Erythroblast (primary cell): ENCODE measurements at places on chromosomes 7 and 10.
A peak's percentile ranks its signal among the peaks of the same experiment; 100 is the strongest.

DNA sequence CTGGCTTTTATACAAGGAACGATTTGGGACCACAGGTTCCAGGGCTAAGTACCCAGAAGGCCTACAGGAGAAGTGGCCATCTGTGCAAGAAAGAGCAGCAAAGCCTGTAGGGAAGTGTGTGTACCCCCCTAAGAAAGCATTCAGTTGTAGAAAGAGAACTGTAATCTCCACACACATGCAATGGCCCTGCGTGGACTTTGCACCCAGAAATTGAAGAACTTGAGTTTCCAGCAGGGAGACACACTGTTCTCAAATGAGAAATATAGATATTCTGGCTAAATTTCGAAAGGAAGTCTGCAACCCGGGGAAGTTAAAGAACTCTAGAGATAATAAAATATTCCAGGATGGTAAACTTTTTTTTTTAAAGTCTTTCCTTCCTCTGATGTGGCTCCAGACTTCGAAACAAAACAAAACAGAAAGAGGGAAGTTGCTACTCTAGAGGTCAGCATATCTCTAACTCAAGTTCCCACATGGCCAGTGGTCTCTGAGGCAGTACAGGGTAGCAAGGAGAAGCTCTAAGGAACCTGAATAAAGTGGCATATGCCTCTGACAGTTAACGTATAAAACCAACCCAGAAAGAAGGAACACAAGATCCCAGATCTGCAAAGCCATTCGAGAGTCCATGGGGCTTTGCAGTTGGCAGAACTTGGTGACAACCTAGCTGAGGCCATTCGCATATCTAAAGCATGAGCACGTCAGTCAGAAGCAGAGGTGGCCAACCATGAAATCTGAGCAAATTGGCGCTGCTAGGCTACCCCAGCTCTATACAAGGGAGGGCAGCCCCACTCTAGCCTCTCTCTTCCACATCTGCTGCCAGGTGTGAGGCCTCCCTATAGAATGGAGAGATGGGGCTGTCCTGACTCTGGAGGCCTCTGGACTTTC lies 56.6 kb downstream of the ELMO1 start:
- no peak for DNase-seq

DNA sequence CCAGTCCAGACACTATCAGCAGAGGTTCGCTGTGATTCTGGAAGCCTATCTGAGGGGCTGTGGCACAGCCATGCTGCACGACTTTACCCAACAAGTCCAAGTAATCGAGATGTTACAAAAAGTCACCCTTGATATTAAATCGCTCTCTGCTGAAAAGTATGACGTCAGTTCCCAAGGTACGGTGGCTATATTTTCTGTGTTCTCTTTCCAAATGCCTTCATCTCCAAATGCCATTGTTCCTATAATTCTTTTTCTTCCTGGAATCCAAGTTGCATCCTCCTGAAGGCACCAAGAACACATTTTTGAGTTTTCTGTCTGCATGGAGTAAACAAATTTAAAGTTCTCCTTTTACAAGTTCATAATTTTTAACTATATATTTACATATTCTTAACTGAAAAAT lies 7.7 kb downstream of the PIK3CG start:
- no peak for DNase-seq

- no peak for DNase-seq
Measured at GRCh38 chr7:149865437-149865836, 8.3 kb upstream of the ATP6V0E2 start.

- no peak for DNase-seq
Measured at GRCh38 chr7:87263537-87263936, 44.0 kb upstream of the TMEM243 start.

- no peak for DNase-seq
Measured at GRCh38 chr7:45658716-45659495, 84.7 kb downstream of the ADCY1 start.

DNA sequence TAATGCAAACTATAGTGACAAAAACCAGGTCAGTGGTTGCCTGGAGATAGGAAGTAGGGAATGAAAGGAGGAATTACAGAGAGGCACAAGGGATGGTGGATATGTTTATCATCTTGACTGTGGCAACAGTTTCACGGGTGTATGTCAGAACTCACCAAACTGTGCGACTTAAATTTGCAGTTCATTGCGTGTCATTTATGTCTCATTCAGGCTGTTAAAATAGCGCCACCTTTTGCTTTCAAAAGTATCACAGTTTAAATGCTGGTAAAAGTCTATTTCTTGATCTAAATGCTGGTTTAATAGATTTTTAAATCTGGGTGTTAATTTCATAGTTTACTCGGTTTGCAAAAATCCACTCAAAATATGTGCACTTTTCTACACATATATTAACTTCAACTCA lies 51.0 kb downstream of the PTTG1IP2 start:
- no peak for DNase-seq

GRCh38 chr7:114653364-114654088 lies 238.9 kb downstream of the FOXP2 start:
- DNase-seq = no peak

DNA sequence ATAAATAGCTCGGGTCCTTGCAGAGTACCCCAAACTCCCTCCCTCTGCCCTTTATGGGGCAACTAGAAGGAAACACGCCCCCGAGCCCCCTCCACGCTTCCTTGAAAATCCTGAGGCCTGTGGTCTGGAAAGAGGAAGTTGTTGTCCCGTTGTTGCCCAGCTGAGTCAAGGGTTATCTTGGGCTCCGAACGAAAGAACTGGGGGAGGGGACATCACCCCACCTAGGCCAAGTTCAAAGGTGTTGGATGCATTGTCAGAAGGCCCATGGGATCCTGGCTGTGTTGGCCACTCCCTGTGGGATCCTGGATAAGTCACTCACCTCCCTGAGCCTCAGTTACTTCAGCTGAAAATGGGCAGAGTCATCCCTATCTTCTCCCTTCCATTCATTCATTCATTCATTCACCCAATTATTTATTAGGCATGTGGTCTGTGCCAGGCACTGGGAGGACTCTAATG lies at the start of gene CCL24:
Gene CCL24, minus strand, starts transcription at position 26 of the 456 bp plus-strand sequence. CDS start 91 bp downstream, outside the sequence.
- no peak for DNase-seq

GRCh38 chr7:74217455-74218342 lies 7.9 kb downstream of the LAT2 start:
- no peak for DNase-seq

GRCh38 chr7:1460821-1461645 lies 1.8 kb upstream of the MICALL2 start:
- peak; percentile 83 for DNase-seq

DNA sequence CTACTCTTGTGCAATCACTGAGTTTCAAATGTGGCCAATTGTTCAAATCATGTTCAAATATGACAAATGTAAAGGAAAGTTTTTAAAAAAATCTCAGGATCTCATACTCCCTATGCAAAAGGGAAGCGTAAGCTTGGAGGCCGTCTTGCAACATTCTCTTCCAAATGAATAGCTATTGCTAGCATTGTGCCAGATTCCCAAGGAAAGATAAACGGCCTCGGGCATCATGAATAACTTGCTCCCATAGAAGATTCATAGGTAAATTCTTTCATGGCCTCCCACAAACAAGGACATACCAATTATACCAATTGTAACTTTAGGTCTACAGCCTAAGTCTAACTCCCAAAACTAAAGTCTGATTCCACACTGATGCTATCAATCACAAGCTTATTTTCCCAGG lies 416.9 kb downstream of the THSD7A start:
- no peak for DNase-seq

GRCh38 chr10:21138769-21139340 lies 241.7 kb upstream of the NEBL start:
- no peak for DNase-seq

DNA sequence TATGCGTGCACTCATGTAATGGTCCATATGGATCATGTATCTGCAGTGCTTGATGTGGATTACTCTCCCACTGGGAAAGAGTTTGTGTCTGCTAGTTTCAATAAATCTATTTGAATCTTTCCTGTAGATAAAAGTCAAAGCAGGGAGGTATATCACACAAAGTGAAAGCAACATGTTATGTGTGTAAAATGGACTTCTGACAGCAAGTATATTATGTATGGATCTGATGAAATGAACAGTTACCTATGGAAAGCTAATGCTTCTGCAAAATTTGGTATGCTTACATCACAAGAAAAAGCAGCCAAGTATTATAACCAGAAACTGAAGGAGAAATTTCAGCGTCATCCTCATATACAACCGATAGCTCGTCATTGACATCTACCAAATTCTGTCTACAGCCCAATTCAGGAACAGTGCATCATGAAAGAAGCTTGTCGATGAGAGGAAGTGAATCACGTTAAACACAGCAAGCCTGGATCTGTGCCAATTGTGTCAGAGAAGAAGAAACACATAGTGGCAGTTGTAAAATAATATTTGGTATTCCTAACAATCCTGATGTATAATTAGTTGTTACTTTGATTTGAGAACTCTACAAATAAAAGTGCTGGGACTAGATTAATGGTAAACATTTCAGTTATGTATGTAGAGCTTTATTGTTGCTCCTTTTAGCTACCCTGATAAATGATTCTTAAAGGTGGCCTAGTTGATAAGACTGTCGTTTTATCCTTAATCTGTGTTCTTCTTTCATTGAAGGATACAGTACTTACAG lies 14.2 kb upstream of the SYPL1 start:
- DNase-seq = no peak

GRCh38 chr7:69149804-69150782 lies 448.2 kb upstream of the AUTS2 start:
- no peak for DNase-seq

DNA sequence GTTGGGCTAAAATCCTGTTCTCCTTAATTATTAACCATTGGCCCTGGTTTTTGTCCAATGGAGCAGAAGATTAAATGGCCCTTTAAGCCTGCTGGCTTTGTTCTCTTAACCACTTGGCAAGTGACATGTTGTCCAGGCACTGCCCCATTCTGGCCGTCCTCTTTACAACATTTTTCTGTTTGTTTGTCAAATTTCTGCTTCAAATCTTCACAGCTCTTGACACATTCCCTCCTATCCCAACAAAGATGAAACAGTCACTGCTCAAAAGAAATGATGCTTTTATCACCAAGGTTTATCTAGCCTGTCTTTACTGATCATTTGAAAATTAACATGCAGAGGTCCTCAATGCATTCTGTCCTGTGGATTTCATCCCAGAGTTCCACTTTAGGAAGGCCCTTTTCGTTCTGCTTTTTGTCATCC lies 700.4 kb downstream of the KCNMA1 start:
- no peak for DNase-seq

DNA sequence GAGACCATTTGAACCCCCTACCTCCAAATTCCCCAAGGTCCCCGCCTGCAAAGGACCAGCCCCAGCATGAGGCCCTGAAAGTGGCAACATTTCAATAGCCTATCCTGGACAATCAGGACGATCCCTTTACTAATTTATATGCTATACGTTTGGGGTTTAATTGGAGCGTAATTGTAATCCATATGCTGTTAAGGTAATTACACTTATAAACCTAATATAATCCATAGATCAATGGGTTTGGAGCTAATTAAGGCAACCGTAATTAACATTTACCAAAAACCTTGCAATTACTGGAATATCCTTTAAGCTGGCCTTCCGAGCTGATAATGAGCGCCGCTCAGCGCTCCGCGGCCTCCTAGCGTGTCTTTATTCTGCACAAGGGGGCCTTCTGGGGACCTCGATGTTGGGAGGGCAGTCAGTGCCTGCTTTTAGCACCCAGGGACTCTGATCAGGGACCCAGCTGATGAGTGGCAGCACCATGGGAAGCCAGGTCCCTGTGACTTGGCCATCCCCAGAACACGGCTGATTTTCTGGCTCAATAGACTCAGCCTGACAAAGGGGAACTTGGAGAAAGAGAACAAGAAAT lies 91.2 kb downstream of the LHPP start:
- DNase-seq = no peak

DNA sequence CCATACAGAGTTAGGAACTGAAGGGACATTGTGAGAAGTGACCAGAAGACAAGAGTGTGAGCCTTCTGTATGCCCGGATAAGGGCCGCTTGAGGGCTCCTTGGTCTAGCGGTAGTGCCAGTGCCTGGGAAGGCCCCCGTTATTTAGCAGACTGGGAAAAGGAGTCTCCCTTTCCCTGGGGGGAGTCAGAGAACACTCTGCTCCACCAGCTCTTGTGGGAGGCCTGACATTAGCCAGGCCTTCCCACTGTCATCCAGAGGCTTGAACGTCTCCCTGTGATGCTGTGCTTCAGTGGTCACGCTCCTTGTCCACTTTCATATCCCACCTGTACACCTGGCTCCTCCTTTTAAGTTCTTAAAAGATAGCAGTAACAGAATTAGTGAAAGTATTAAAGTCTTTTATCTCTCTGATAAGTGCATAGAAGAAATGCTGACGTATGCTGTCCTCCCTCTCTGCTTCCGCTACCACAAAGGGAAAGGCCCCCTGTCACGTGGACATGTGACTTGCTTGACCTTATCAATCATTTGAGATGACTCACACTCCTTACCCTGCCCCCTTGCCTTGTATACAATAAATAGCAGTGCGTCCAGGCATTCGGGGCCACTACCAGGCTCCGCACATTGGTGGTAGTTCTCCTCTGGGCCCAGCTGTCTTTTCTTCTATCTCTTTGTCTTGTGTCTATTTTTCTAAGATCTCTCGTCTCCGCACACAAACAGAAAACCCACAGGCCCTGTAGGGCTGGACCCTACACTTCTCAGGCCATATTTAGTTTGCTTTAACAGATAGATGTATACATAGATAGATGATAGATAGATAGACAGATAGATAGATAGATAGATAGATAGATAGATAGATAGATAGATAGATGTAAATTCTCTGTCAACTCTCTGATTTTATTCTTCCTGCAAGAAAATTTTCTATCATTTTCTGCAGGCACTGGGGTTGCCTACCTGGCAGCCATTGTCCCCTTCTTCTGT lies 131.5 kb upstream of the JCAD start:
- peak; percentile 88 for DNase-seq

- no peak for DNase-seq
Measured at GRCh38 chr7:128069373-128070364, 38.4 kb upstream of the LRRC4 start.

- no peak for DNase-seq
Measured at GRCh38 chr7:135993950-135994349, 16.8 kb upstream of the MTPN start.

DNA sequence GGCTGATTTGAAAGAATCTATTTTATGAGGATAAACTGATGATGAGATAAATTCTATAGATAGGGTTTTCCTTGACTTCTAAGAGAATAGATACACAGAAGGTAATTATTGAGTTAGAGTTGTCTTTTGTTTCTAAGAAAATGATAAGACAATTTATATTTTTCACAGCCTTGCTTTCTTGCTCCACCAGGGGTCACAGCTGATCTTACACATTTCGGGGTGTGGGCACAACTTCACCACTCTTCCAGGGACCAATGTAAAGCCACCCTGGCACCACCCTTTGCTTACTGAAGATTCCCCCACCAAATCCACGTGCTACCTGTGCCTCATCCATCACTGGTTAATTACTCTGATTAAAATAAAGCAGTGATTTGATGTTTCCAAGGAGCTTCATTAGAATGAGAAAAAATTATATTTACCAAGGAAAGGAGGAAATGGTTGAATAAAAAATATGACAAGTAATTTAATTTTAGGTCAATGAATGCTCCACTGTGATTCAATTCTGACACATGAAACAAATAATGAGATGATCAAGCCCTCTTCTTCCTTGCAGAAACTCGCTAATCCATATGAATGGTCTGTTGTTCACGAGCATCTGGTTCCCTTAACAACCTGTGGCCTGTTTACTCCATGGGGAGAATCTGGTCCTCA lies 177.3 kb upstream of the TNS3 start:
- no peak for DNase-seq

- DNase-seq = no peak
Measured at GRCh38 chr7:114818501-114818900, 103.4 kb upstream of the MDFIC start.

- DNase-seq = no peak
Measured at GRCh38 chr10:31697271-31698180, 231.1 kb downstream of the ARHGAP12 start.

- no peak for DNase-seq
Measured at GRCh38 chr10:80582286-80582960, 44.7 kb downstream of the SH2D4B start.
